ENCODE measurements at places on chromosomes 4 and X. TPM values are rescaled to one million over a fixed set of nuclear protein-coding genes. Genes with fewer than 3 reads are reported as not detected.

USP17L30 gene
- total RNA-seq, result not detected

RHOH gene
- not detected for total RNA-seq

S100P gene
- total RNA-seq, result not detected

RAI2 gene
- 0.80 TPM for total RNA-seq

CASK gene
- 28.5 TPM for total RNA-seq

GIMD1 gene
- not detected for total RNA-seq

ERAS gene
- total RNA-seq, result not detected

FAM9C gene
- 0.50 TPM for total RNA-seq

TRIM75 gene
- total RNA-seq, result not detected

BMP15 gene
- total RNA-seq, result not detected

FSTL5 gene
- 0.07 TPM for total RNA-seq

LRIT3 gene
- 0.07 TPM for total RNA-seq

YY2 gene
- 2.3 TPM for total RNA-seq

PAQR3 gene
- total RNA-seq, result 31.1 TPM

NFKB1 gene
- 57.8 TPM for total RNA-seq

PIN4 gene
- 13.3 TPM for total RNA-seq

ADGRA3 gene
- 39.9 TPM for total RNA-seq

DNAJB14 gene
- 65.0 TPM for total RNA-seq

Data from thoracic aorta endothelial cell (primary cell).